ENCODE measurements at places on chromosomes 2 and 18.

DNA sequence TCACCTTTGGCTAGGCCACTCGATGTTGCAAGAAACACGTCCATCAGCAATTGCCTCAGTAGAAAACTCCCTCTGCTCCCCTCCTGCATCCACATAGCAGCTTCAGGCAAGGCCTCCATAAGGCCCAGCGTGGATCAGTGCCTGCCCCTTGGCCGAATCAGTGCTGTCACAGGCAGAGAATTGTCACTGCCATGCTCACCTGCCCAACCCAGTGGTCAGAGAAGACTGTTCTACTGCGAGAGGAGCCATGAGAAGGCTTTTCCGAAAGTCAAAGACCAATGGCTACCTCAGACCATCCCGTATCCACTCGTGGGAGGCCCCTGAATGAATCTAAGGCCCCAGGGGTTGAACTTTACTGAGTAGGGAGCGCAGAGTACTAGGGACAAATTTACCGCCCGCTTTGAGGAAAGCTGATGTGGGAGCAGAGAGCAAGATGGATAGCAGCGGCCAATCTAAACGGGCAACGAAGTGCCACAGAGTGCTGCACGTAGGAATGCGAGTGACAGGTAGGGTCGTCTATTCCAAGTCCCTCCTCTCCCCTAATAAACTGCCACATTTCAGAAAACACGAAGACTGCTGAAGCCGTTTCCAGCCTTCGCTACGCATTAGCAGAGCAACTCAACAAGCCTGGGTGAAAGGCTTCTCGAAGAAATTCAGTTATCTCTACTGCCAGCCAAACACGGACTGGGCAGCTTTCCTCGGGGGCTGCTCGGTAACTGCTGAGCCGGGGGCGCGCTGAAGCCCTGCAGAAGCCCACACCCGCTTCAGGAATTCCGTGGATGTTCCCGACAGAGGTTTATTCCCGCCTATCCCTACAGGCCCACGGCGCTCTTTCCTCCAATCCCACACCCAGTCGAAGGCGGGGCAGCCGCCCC, 968 bp upstream of the RALBP1 start:
- no peak for DNase-seq

GRCh38 chr2:42974721-42975717, 182.6 kb upstream of the HAAO start:
- peak; percentile 90 for DNase-seq

DNA sequence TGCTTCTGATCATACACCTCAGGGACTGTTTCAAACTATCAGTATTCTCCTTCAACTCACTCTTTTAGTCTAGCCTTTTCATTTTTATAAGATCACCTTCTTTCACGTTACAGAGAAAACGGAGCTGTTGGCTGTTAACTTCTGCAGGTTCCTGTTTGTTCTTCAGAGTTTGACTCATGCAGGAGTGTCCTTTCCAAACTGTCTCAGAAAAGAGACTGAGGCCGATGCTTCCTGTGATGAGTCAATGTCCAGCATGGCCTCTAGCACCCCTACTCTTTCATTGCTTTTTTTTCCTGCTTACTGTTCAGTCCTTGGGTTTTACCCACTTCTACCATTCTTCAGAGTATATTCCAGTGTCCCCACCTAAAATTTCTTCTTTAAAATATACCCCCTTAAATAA, 240.8 kb upstream of the RGPD4 start:
- no peak for DNase-seq

- DNase-seq, result no peak
These were observed 120.3 kb upstream of the UXS1 start for GRCh38 chr2:106314444-106314843.

- no peak for DNase-seq
These were observed 458.1 kb downstream of the BCL11A start for GRCh38 chr2:60095202-60095815.

GRCh38 chr2:34547340-34547739, 948.2 kb upstream of the FAM98A start:
- no peak for DNase-seq

DNA sequence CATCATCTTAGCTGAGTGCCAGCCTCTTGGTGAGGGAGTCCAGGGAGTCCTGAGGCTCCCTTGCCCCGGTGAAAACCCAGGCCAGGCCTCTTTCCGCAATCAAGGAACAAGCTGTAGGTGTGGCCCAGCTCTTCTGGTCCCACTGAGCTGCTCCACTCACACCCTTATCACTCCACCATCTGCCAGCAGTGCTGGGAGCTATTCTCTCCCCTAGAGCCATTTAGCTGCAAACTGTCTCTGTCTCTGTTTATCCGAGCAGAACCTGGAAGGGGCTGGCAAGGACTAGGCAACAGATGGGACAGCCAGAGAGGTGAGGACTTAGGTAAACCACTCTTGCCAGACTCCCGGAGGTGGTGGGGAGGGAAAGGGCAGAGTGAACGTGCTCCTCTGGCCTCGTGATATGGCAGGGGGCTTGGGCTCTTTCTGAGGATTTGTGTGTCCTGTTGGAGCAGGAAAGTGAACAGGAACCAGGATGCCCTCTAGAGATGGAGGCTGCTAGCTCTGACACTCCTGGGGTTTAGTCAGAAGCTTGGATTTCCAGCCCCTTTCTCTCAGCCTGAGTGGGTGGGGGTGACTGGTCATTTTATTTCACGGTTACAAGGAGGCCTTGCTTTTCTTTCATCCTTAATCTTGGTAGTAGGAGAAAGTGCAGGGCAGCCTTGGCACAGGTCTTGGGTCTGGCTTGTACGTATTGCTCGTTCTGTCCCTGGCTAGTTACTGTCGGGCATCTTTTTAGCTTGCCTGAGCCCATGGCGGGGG, 19.6 kb downstream of the B3GNT2 start:
- DNase-seq, result no peak

GRCh38 chr2:217398860-217399259, 539.0 kb upstream of the TNP1 start:
- DNase-seq, result no peak

- DNase-seq, result no peak
These were observed 1.0 kb upstream of the PRKD3 start for GRCh38 chr2:37325625-37326071.

GRCh38 chr18:44737623-44738022, 56.9 kb downstream of the SETBP1 start:
- no peak for DNase-seq

DNA sequence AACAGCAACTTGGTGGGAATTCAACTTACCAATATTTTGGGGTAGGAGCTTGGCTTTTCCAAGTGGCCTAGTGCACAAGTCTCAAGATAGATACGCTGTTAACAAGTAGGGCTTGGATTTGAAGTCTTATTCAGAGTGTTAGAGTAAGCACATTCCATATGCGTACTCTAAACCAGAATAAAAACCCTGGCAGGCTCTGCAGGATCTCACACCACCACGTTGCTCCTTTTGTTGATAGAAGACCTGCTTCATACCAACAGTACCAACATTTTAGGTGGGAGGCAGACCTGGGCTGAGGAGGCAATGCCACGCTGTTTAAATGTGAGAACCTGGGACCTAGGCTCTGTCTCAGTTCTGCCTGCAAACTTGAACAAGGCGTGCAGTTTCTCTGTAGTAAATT, 214.0 kb downstream of the RNF144A start:
- no peak for DNase-seq

GRCh38 chr18:63083020-63083531, 236.5 kb downstream of the BCL2 start:
- DNase-seq, result no peak

All from ovary (tissue), 10 donors.